ENCODE measurements at places on chromosomes 7 and 10.

DNA sequence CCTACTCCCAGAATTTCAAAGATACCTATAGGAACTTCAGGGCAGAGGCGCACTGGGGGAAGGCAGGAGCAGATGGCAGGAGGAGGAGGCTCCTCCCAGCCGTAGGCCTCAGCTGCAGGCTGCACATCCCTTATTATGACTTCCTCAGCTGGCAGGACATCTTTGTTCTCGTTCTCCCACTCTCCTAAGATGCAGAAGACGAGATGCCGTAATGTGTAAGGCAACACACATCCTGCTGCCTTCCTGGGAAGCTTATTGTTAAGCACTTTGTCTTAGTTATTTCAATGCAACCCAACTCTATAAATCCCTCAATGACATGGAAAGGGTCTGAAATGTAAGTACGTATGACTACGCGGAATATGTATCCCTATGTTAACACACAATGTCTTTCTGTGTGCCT lies 599.8 kb upstream of the MGMT start:
- DNase-seq: no peak

DNA sequence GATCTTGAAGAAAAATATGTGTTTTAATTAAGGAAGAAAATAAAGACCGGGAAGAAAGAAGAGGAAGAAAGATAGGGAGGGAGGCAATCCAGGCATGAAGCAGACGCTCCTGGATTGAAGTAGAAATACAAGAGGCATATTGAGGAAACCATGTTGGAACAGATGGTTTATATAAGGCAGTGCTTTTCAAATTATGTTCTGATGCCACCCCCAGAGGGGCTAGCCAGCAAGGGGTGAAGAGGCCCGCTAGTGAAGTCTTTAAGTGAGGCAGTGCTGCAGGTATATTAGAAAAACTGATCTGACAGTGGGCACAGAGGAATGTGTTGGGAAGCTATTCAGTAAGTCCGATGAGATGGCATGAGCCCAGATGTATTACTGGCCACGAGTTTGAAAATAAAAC lies 40.1 kb downstream of the REEP3 start:
- no peak for DNase-seq

- no peak for DNase-seq
Measured at GRCh38 chr10:89683883-89684282, 17.5 kb upstream of the KIF20B start.

- peak; percentile 82 for DNase-seq
Measured at GRCh38 chr7:141072548-141073172, 1.2 kb upstream of the TMEM178B start.

GRCh38 chr7:150937848-150938561 lies 40.1 kb downstream of the KCNH2 start:
- peak; percentile 70 for DNase-seq

GRCh38 chr7:40700653-40701421 lies 566.0 kb downstream of the SUGCT start:
- DNase-seq: peak; percentile 69

- peak; percentile 97 for DNase-seq
Measured at GRCh38 chr7:26686448-26686981, 177.9 kb downstream of the SKAP2 start.

DNA sequence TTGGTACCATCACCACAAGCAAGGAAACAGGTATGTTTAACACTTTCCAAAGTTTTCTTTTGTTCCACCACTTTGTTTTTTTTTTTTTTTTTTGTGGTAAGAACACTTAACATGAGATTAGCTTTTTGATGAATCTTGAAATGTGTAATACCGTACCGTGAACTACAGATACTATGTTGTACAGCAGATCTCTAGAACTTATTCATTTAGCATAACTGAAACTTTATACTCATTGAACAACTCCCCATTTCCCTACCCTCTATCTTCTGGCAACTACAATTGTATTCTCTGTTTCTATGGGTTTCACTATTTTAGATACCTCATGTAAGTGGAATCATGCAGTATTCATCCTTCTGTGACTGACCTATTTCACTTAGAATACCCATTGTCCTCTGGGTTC lies 162.7 kb upstream of the ITGB1 start:
- DNase-seq: no peak

DNA sequence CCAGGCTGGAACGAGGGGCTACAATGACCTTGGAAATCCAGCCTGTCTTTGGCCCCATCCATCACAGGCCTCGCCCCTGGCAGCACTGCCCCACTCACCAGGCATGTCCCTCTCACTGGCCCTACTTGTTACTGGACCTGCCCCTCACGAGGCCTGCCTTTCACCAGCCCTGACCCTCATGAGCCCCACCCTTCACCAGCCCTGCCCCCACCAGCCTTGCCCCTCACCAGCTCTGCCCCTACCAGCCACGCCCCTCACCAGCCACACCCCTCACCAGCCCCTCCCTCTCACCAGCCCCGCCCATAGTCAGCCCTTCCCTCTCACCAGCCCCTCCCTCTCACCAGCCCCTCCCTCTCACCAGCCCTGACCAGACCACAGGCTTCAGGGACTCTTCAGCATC lies 57.8 kb downstream of the COL26A1 start:
- DNase-seq: no peak

GRCh38 chr10:110764378-110764777 lies 107.3 kb upstream of the PDCD4 start:
- no peak for DNase-seq

- DNase-seq: no peak
Measured at GRCh38 chr7:117020591-117020973, 67.3 kb downstream of the ST7 start.

- peak; percentile 10 for DNase-seq
Measured at GRCh38 chr10:86306628-86307278, 59.8 kb downstream of the GRID1 start.

- DNase-seq: no peak
Measured at GRCh38 chr7:36308031-36308430, 81.6 kb upstream of the ANLN start.

GRCh38 chr7:70701477-70701876 lies 430.5 kb upstream of the GALNT17 start:
- DNase-seq: no peak
